ENCODE measurements at places on chromosomes 5 and 9.

- no peak for DNase-seq
These were observed 32.2 kb downstream of the TGFBI start for GRCh38 chr5:136060963-136061362.

DNA sequence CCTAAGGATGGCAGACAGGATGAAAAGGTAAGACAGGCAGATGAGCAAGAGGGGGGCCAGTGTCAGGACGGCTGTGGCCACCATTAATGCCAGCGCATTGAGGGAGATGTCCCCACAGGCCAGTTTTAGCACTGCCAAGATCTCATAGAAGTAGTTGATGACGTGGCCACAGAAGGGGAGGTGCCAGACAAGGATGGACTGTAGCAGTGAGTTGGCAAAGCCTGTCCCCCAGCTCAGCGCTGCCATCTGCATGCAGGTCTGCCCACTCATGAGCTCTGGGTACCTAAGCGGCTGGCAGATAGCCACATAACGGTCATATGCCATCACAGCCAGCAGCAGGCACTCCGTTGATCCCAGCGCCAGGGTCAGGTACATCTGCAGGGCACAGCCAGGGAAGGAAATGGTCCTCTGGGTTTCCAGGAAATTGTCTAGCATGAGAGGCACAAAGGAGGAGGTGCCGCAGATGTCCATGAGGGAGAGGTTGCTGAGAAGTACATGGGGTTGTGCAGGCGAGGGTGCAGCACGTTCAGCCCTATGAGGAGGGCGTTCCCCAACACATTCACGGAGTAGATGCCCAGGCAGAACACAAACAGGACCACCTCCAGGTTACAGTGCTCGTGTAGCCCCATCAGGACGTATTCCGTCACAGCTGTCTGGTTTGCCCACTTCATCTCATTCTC, 10.8 kb downstream of the OR13J1 start:
- DNase-seq: no peak

- no peak for DNase-seq
These were observed 172.8 kb downstream of the CARTPT start for GRCh38 chr5:71891856-71892255.

DNA sequence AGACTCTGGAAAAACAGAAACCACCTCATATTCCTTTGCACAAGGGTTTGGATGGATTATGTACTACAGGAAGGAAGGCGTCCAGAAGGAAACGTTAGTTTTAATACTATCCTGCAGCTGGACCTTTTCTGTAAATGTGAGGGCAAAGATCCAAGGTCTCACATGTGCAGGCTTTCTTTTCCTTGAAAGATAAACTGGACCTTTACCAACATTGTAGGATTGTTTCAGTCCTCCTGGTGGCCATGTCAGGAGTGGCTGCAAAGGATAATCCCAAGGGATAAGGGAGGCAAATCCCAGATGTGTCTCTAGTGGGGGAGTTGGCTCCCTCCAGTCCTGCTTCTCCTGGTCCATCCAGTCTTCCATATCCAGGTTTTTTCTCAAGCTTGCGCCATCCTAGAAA, 397.5 kb downstream of the HTR1A start:
- DNase-seq: no peak

DNA sequence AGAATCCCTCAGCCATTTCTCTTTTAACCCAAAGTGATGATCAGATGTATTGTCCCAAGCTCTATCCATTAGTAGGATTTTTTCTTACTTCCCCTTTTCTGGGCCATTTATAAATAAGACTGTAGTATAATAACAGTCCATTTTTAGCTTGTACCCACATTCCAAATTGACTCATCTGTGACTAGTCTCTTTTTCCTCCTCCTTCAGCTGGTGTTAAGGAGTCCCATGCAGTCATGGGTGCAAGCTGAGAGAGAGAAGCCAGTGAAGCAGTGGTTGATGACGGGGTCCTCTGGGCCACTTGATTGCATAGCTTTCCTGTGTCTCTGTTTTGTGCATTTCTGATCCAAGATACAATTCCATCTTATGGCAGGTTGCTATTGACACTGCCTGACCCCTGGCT, 476.0 kb upstream of the CD180 start:
- no peak for DNase-seq

- no peak for DNase-seq
These were observed 51.4 kb downstream of the ROR2 start for GRCh38 chr9:91898451-91899218.

DNA sequence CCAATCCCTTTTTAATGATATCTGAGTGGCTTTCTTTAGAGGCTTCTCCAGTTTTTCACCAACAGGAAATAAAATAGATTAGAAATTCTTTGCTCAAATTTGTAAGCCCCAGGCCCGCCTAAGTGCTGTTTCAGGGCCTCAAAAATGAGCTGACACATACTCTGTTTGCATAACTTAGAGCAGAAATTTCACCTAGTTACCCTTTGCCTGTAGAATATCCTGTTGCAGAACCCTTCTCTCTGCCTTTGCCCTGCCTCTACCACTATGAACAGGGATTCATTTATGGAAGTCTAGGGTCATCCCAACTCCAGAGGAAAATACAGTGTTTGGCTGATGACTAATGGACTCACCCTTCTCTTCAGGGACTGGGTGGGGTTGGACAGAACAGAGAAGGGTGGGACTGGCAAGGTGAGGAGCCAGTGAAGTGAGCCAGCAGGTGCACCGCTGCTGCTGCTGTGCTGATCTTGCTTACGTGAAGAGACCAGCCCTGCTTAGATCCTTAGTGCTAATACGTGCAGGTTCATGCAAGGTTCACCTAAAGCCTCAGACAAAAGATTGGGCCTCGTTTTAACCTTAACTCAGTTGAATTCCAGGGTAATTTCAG, 22.8 kb downstream of the OSTF1 start:
- DNase-seq: no peak

DNA sequence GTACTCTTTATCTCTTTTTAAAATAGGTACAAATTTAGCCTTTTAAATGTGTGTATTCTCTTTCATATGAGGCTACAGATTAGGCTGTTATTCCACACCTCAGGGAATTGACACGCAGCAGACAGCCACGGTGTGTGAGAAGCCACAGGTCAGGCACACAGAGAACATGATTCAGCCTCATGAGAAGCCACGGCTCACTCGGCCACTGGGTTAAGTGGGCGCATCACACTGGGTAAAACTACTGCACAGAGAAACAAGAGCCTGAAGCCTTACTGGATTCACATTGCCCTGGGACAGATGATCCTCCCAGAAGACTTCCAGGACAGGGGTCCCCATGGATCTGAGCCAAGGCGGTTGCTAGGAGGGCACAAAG, 28.2 kb downstream of the LPCAT1 start:
- DNase-seq: no peak

DNA sequence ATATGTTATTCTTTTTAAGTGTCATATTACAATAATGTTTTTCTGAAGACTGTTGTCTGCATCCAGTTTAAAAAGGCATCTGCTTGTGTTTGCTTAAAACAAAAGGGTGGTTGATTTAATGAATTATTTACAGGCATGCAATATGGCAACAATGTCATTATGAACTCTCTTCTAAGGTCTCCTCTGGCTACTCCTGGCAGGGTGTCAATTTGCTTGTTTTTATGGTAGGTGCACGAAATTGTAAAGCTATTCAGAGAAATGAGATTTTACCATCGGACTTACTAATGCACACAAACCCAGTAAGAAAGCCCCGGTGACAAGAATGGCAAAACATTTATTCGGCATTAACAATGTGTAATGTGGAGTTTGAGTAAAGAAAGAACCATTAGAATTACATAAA, 539.8 kb upstream of the ZNF608 start:
- DNase-seq: no peak

DNA sequence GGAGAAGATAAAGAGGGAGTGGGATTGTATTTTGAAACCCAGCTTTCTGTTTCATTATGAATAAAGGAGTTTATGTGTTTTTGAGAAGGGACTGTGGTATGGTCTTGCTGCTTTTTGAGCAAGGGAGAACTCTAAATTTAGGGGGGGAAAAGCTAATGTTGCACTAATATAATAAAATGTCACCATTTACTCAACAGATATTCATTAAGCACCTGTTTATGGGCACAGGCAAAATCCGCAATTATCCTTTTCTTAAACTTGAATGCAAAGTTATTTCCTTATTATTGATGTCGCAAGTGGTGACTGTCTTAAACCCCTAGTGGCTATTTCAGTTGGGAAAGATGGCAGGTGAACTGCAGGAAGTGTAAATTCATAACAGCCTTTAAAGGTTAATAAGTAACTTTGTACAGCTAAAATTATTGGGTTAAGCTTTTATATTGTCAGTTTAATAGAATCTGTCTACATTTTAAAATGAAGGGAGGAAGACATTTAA, 1.5 kb downstream of the CDC42SE2 start:
- no peak for DNase-seq

DNA sequence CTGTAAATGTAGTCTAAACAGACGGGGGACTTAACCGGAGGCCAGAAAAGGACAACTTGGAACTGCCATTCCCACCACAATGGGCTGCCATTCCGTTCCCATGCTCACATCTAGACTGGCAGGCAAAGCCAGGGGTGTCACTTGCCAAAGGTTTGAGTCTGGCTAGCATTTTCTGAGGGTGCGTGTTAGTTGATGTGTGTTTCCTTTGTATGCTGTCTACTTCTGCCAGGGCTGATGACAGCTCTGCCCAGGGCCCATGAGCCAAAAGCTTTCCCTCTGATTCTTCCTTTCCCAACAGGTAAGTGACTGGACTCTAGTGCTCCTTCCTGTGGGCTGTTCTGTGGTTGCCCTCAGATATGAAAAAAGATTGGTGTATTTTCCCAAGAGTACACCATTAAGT, 68.0 kb downstream of the ZNF608 start:
- no peak for DNase-seq

DNA sequence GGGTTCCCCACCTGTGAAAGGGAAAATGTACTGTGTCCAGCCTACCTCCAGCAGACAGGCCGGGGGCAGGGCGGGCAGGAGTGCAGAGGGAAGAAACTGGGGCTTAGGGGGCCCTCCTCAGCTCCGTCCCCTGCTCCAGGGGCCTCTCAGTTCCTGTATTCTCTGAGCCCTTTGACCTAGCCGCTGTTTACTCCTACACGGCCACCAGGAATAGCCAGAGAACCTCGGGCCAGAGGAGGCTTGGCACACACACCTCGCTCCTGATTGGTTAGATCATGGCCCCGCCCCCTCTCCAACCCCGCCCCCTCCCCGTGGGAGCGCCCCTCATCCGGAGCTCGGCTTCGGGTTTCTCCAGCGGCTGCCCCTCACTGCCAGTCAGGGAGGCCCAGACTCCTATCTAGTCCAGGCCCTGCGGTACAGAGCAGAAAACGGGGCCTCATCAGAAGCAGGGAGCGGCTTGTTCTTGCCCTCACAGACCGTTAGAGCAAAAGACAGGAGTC, 2.2 kb downstream of the ST6GALNAC6 start:
- DNase-seq: peak; percentile 95

GRCh38 chr9:36137392-36138004, 965 bp downstream of the GLIPR2 start:
- no peak for DNase-seq

DNA sequence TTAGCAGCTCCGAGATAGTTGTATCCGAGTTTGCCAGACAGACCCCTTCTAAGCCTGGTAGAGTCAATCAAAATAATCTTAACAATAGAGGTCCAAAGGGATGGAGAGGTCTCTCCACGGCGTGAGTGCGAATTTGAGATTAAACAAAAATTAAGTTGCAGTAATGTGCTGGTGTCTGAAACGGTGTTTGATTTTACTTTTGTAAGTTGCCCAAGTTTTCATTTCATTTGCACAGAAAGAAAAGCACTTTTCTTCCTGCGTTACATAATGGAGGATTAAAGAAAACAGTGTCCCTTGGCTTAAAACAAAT, 1.2 kb downstream of the IRX1 start:
- DNase-seq: no peak

- DNase-seq: no peak
These were observed 58.4 kb downstream of the COL23A1 start for GRCh38 chr5:178531786-178532185.

DNA sequence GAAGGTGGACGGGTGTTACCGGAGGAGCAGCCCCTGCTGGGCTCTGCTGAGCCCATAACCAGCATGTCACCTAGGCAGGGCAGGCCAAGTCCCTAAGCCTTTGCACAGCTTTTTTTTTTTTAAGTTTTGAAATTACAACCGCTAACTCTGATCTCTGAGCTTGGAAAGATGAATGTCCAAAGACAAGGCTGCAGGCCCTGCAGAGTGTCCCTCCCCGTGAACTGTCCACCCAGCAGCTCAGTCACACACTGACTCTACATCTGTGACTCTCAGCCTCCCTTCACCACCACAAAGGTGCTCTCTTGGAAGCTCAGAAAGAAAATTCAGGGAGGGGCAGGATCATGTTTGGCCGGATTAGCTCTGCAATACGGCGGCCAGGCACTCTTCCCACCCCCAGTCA, 119.0 kb upstream of the PPP1R26 start:
- no peak for DNase-seq

DNA sequence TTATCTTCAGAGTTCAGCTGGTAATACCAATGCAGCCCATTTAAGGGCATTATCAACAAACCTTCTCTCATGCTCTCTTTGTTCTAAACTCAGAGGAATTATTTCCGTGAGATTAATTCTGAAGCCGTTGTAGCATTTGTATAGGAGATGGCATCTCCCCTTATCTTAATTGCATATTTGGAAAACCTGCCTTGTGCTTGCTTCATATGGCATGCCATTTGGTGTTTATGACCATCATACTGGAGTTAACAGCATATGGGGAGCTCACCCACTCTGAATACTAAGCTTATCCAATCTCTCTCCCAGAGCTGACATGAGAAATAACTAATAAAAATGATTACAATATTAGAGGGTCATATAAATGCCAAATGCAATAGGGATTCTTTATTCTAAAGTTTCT, 243.2 kb downstream of the BRINP1 start:
- no peak for DNase-seq

- DNase-seq: no peak
These were observed 237.4 kb downstream of the NR2F1-AS1 start for GRCh38 chr5:93343570-93343969.

GRCh38 chr5:30804739-30805505, 388.6 kb upstream of the CDH6 start:
- no peak for DNase-seq

DNA sequence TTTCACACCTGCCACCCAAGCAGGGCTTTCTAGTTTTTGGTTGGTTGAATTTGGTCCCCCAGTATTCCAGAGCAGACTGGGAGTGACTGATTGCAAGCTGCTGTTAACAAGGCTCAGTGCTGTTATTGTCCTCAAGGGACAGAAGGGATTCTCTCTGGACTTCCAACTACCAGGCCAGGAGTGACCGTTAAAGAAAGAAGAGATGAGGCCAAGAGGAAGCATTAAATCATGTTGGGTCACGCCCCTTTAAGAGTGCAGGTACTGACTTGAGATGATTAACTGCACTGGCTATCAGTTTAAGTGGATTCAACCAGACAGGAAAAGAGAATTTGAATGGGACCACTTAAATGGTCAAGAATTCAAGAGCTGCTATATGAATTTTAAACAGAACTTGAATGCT, 220.8 kb upstream of the PCSK5 start:
- no peak for DNase-seq

GRCh38 chr5:68332080-68332451, 116.5 kb downstream of the PIK3R1 start:
- no peak for DNase-seq

DNA sequence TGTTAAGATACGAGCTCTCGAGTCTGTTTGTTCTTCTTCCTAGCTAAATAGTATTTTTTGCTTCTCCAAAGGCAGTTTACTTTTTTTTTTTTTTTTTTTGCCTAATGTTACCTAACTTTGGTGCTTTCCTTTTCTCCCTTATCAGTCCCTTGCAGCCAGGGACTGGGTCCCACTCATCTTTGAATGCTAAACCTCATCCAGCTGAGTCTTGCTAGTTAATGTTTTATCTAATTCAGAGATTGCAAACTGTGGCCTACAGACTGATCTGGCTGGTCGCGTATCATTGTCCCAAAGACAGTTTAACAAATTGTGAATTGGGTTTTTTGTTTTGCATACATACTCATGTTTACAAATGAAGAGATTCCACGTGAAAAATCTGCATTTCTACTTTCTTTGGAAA, 95.7 kb upstream of the EFNA5 start:
- DNase-seq: no peak
